ENCODE measurements at places on chromosomes 5 and 9.

DNA sequence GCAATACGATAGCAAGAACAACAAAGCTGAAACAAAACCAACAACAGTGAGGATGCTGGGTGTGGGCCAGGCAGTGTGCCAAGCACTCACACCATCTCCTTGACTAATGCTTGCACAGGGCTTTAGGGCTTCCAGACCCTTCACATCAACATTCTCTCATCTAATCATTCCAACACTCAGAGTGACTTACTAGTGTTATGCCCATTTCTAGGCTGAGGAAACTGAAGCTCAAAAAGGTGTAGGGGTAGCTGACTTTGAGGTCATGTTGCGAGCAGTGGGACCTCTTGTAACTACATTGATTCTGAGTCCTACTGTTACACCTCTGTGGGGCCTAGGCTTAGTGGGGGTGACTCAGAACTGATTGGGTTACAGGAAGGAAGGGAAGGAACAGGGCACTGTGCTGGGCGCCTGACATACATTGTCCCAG lies 9.7 kb downstream of the ANGPTL2 start:
- no peak for DNase-seq

DNA sequence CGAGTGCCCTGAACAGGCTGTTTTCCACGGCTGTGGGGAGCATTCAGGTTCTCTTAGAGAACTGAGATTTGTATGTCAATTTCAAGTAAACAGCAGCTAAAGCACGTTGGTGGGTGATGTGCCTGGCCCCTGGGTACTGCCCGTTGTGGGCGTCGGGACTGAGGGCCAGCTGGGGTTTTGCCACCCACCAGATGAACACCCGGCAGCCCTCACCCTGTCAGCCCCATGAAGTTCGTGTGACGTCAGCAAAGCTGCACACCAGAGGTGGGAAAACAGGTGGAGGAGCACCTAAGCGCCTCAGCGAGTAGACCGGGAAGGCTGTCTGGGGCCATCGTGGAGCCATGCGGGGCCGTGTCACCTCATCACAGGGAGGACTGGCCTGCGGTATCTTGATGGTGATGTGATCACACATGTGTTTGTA lies 9.2 kb downstream of the CEP72 start:
- DNase-seq: no peak

- no peak for DNase-seq
Measured at GRCh38 chr9:114860187-114860586, 54.3 kb upstream of the TNFSF15 start.

DNA sequence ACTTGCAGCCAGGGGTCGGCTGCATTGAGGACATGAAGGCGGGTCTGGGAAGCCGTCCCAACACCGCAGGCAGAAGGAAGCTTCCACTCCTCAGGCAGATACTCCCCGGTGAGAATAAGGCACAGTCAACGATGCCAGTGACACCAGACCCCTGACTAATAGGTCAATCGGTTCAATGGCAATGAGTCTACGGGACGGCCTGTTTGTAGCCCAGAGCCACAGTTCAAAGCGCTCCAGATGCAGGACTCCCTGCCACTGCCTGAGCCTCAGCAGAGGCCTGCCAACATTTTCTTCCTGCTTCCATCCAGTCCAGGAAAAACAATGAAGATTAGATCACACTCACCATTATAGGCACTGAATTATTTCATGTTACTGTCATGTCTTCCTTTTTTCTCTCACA lies 84.5 kb upstream of the SIMC1 start:
- no peak for DNase-seq

- no peak for DNase-seq
Measured at GRCh38 chr9:128151309-128152132, 2.3 kb downstream of the LCN2 start.

- no peak for DNase-seq
Measured at GRCh38 chr9:134869554-134870300, 10.9 kb upstream of the FCN2 start.
